ENCODE measurements at places on chromosomes 12 and 14.
A peak's percentile ranks its signal among the peaks of the same experiment; 100 is the strongest.

GRCh38 chr12:45388545-45388944 is 172.7 kb downstream of the ANO6 start:
- peak; percentile 6 for DNase-seq

DNA sequence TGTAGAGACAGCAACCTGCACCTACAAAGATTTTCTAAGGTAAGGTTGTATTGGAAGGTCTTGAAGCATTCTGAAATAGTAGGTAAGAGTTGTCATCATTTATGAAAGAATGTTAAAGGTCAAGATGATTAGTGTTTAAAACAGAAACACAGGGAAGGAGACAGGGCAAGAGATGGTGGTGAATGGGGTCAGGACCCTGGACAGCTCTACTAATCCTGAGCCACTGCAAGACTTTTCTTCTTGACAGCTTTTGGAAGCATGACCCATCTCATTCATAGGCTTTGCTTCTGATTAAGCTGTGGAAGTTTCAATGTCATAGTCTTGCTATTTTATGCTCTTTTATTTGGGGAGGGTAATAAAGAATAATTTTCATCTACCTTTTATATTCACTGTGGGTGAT is 75.5 kb upstream of the CAND1 start:
- no peak for DNase-seq

DNA sequence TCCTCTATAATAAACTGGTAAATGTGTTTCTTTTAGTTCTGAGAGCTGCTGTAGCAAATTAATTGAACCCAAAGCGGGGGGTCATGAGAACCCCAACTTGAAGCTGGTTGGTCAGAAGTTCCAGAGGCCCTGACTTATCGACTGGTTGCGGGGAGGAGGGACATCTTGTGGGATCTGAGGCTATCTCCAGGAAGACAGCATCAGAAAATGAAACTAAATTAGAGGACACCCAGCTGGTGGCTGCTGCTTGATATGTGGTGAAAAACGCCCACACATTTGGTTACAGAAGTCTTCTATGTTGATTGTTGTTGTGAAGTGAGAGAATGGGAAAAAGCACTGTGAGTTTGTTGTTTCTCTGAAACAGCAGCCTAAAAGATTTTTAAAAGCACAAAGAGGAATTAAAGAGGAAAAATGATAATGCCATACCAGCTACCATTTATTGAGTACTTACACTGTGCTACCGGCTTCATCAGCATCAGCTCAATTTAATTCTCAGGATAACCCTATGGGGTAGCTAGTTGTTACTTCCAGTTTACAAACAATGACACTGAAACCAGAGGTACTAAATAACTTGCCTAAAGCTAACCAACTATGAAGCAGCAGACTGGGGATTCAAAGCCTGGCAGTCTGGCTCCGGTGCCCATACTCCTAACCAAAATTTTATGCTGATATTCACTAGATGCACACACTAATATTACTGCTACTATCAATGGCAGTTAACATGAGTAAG is 24.3 kb downstream of the DDX24 start:
- DNase-seq, result no peak

- DNase-seq, result no peak
Observed at GRCh38 chr14:45867046-45867894, 614.3 kb upstream of the MIS18BP1 start.

DNA sequence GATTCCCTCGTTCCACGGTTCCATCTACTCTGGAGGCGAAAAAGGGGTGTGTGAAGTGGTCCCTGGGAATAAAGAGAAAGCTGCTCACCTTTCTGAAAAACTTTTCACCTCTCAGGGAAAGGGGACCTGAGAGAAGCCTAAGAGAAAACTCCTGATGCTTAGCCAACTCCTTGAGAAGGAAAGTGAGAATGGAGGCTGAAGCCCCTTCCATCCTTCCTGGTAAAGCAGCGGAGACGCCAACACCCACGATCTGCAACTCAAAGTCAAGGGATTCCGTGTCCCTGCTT is 110.0 kb downstream of the ARF6 start:
- no peak for DNase-seq

DNA sequence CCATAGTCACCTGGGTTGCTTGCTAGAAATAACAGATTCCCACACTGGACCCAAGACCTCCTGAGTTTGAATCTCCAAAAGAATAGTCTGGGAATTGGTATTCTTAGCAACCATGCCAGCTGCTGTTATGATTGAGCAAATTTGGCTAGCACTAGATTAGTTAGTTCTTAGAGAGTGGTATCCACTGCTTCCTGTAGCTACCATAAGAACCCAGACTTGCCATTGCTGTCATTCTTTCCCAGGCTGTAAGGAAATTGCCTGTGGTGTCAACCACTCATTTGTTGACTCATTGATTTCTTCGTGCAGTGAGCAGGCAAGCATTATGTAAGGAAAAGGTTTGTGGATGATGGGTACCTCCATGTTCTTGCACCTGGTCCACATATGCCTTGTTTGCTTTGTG is 201.8 kb upstream of the RGS6 start:
- DNase-seq, result no peak

DNA sequence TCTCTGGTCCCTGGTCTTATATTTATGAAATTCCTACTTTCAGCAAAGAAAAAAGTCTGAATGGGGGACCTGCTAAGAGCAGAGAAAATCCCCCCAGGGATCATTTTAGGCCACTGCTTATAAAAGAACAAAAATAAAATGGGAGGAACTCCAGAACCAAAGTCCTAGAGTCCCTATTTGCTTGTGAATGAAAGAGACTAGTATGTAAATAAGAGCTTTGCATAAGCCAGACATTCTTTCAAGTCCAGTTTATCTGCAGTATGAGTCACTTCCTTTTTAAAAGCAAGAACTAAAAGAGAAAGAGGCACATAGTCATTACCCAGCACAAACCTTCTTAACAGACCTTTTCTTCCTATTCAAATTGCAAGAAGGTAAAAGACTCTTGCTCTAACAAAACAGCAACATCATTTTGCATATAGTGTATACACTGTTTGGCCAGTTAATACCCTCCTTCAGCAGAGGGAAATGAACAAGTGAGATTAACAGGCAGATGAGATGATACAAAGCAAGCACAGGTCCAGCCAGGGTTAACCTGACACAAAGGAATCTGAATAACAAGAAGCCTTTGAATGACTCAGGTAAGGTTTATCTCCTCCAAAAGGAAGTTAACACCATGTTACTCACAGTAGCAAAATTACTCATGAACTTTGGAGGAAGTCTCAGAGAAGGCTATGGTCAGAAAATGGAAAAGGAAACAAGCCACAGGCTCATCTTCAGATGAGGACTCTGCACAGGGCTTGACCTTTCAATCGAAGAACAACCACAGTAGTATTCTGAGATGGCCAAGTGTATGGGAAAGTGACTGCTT is 87.3 kb downstream of the PHLDA1 start:
- peak; percentile 84 for DNase-seq

DNA sequence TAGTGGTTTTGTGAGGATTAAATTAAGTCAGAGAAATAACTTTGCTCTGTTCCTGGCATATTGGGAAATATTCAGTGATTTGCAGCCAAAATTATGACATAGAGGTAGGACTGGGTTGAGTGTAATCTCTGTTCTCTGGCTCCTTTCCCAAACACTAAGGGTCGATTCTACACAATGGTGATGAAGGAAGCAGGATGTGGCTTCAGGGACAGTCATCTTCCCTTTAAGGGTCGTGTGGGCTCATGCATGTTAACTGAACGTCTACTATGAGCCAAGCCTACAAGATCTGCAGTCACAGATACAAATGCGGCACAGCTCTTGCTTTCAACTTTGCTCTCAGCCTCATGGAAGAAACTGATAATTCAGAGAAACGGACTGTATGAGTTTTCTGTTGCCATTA is 381.6 kb downstream of the VRK1 start:
- DNase-seq, result no peak

GRCh38 chr14:21098892-21099595 is 589 bp upstream of the ZNF219 start:
- DNase-seq, result no peak

DNA sequence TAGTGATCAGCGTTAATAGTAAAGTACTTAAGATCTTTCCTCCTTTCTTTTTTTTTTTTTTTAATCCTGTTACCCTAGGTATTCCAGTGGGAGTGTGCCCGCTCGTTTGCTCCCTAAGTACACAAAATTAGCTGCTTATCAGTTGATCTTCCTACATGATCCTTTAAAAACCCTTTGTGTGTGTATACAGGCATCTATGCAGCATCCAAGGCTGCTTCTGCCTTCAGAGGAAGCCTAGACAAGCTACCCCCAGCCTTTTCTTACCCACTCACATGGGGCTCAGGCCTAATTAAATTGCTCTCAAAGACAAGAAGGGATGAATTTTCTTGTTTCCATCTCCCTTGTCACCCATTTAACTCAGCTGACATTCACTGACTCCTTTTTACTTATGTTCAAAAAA is 343.4 kb upstream of the LMO3 start:
- no peak for DNase-seq
